ENCODE measurements at places on chromosomes 4 and X. TPM values are rescaled to one million over a fixed set of nuclear protein-coding genes. Genes with fewer than 3 reads are reported as not detected.

DNA sequence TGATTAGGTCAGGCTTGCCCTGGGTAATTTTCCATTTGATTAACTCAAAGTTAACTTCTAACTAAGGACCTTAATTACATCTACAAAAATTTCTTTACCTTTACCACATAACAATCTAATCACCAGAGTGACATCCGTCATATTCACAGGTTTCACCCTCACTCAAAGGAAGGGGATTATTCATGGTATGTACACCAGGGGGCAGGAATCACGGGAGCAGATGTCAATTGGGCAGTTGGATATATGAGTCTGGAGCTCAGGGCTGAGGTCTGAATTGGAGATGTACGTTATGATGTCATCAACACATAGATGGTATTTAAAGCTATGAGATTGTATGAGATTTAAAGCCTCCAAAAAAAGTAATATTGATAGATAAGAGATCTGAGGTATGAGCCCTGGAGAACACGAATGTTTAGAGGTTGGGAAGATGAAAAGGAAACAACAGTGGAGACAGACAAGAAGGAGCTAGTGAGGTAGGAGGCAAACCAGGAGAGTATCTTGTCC, 52.9 kb downstream of the PGRMC1 start:
- DNase-seq: no peak

GRCh38 chr4:101367201-101367600, 19.9 kb upstream of the PPP3CA start:
- DNase-seq: no peak

DNA sequence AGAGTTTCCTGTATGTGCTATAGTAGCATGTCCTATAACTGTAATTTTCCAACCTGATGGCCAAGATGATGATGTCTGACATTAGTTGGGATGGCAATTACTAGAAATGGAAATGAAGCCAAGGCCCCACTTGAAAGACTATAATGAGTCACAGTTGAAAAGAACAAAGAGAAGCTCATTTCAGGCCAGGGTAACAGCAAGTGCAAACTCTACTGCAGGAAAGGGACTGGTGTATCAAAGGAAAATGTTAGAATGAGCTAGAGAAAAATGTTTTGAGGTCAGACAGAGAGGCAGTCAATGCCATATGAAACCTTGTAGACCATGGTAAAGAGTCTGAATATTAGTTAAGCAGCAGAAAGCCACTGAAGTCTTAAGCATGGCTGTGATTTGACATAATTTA, 146.2 kb upstream of the SH3RF1 start:
- DNase-seq: no peak

DNA sequence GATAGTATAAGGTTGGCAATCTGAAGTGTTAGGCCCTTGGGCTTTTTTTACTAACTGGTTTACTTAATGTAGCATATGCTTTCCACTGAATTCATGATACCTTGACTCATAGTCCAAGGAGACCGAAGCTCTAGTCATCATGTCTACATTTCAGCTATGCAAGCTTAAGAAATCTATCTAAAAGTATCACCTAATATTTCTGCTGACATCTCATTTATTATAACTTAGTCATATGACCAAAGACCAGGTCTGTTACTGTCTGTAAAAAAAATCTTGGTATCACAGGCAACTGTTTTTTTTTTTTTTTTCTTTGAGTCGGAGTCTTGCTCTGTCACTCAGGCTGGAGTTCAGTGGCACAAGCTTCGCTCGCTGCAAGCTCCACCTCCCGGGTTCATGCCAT, 814.0 kb upstream of the NDST4 start:
- DNase-seq: no peak

GRCh38 chr4:87209696-87210095, 10.7 kb downstream of the KLHL8 start:
- peak; percentile 90 for DNase-seq

GRCh38 chrX:120302434-120302833, 8.8 kb downstream of the TMEM255A start:
- no peak for DNase-seq

GRCh38 chrX:15217161-15217560, 52.7 kb downstream of the ASB9 start:
- DNase-seq: no peak

DNA sequence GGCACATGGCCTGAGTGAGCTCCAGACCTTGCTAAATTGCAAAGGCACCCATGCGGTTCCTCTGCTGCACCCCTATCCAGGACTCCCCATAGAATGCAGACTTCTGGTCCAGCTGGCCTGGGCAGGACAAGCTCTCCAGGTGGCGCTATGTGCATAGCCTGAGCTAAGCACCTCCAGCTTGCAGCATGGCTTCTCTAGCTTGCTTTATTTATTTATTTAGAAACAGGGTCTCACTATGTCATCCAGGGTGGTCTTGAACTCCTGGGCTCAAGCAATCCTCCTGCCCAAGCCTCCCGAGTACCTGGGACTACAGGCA, 5.5 kb upstream of the WFS1 start:
- no peak for DNase-seq

DNA sequence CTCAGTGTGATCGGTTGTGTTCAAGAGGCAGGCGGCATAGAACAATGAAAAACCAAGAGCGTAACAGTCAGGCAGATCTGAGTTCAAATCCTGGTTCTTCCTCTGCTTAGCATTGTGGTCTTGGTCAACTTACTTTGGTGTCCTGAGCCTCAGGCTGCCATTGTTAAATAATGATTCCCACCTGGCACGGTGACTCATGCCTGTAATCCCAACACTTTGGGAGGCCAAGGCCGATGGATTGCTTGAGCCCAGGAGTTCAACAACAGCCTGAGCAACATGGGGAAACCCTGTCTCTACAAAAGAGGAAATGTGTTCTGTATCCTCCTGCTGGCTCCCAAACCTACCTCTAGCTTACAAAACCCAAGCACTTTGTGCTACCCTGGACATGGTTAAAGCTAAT, 129.0 kb upstream of the STX18 start:
- DNase-seq: no peak

DNA sequence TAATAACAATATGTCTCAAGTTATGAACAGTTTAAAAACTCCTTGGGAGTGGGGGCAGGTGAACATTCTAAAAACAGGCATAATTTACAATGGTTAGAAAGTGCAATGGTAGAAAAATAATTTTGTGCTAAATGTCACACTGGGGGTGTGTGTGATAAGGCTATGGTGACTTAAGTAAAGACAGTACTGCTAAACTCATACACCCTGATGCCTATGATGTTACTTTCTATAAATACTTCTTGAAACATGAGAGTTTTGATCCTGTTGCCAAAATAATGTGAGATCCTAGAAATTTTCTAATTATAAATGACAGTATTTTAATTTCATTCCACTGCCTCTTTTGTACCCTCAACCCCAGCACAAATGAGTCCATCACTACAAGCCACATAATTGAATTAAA, 144.2 kb downstream of the POLA1 start:
- DNase-seq: no peak

DNA sequence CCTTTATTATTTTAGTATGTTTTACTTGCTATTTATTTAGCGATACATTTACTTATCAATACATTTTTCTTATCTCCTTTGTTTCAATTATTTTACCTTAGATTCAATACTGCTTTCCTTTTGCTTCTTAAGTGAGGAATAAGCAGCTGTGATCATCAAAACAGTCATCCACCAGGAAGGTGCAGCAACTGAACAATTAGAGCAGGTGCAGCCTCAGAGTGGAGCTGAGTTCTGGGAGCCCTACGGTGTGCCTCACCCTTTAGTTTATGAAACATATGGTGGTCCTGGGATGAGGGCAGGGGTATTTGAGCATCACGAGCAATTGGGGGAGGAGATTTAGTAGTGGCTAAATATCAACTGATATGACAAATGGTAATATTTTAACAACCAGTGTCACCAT, 111.0 kb downstream of the FRYL start:
- DNase-seq: no peak

GRCh38 chr4:61431131-61431530, 231.0 kb downstream of the ADGRL3 start:
- DNase-seq: no peak

DNA sequence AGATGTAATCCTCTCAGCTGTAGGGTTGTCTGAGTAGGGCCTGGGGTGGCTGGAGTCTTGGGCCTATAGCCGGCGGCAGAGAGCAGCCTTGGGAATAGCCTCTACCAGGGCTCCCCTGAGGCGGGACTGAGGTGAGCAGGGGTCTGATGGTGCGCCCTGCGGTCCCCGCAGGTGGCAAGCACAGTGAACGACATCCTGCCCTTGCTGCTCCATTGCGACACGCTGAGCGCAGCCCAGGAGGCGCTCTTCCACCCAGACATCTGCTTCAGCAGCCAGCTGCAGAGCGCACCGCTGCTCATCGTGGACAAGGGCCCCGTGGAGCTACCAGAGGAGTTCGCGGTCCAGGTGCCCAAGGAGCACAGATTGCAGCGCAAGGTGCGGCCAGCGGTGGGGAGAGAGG, 317.0 kb downstream of the ADGRL3 start:
- DNase-seq: no peak

GRCh38 chr4:174752026-174752425, 77.0 kb downstream of the GLRA3 start:
- DNase-seq: no peak

GRCh38 chrX:30653415-30654131, at the start of gene GK:
TSS of gene GK (plus strand) at chrX:30653423. CDS start at chrX:30653538, 115 bp downstream.
- no peak for DNase-seq

DNA sequence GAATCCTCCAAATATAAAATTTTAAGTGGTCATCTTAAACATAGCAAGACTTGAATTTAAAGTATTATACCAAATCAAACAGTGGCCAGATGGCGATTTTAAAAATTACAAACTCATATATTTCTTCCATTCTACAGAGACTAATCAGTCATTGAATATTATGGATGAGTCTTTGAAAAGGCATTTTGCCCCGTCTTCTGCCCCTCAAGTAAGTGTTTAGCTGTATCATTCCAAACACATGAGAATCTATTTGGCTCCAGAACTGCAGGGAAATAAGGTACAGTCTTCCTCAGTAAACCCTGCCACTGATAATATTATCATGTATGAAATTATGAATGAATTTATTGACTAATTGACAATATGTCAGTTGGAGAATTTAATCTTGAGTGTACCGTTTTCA, 191.0 kb downstream of the SLC7A11 start:
- DNase-seq: no peak

DNA sequence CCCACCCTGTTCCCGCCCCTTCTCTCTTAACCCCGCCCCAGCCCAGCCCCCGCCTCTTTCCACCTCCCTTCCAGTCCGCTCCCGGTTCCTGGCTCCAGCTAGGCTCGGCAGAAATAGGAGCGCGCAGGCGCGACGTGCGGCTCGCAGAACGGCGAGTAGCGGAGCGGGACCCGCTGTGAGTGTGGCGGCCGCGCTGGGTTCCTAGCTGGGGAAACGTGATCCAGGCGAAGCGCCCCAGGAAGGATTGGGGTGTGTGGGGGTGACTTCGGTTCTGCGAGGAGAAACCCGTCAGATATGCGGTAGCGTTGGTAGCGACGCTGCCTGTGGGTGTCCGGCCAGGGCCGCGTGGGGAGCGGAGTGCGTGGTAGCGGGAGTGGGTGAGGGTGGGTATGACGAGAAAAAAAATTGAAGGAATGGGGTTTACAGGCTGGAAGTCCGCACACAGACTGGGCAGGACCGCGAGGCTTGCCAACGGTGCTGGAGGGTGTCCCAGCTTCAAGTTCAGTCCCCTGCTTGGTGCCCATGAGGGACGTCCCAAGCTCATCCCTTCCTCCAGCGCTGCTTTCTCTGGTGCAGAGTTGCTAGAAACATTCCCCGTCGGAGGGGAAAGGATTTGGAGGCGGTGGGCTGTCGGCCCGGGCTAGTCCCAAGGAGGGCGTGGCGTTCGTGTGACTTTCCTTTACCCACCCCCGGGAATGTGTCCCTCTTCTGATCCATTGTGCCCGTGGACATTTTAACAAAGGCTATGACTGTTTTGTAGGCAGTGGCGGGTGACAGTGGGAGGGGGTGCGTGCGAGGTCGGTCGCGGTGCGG, at the start of gene PRRG1:
Gene PRRG1, plus strand, starts transcription at position 144 of the 813 bp plus-strand sequence. CDS start 56,886 bp downstream, outside the sequence.
- peak; percentile 92 for DNase-seq

GRCh38 chr4:79455216-79455615, 47.2 kb upstream of the GK2 start:
- no peak for DNase-seq

DNA sequence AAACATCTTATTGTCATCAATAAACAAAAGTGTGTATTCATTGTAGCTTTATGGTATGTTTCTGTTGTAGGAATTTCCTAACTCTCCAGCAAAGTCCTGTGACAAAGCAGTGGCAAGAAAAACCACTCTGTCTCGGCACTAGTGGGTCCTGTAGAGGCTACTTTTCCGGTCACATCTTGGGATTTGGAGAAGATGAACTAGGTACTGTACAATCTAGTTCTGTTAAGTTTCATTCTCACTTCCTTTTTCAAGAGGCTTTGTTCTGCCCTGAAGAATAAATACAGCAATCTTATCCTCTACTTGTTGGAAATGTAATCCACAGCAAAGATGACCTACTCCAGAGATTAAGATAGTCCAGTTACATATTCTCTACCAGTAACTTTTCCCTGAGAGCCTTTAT, 69.3 kb downstream of the HHIP start:
- no peak for DNase-seq

DNA sequence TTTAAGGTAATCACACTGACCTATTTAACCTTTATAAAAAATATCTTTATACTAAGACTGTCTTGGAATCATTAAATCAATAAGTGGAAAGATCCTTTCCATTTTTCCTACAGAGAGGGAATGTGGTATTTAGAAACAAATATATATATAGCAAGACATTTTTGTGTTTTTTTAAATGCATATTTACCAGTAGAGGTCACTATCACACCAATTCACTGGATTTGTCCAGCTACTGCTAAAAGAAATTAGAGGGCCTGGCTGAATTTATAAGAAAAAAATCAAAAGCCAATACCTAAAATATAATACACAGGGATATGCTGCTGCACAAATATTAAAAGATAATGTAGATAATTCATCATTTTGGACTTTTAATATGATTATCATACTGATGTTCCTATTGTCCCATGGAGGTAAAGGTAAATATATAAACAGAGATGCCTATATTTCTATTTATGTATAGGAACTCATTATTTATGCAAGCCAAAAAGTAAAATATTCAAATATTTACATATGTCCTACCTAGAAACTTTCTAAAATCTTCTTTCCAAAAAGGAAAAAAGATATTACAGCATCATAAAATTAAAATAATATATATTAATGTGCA, 69.5 kb downstream of the PDE5A start:
- no peak for DNase-seq

- DNase-seq: no peak
These were observed 22.8 kb downstream of the CFAP99 start for GRCh38 chr4:2441393-2442174.

Gene MAOA
- total RNA-seq: 57.3 TPM

Gene SLC4A4
- total RNA-seq: 2.0 TPM

Gene CLGN
- total RNA-seq: 0.74 TPM

Gene MAMLD1
- total RNA-seq: 12.8 TPM

Gene EMD
- total RNA-seq: 67.2 TPM

Gene CYBB
- total RNA-seq: 31.4 TPM

Gene PDGFRA
- total RNA-seq: 201 TPM

Gene NDP
- not detected for total RNA-seq
